NCI-H345 (cell line): ENCODE measurements at places on chromosomes 1 and 21.
A peak's percentile ranks its signal among the peaks of the same experiment; 100 is the strongest.

DNA sequence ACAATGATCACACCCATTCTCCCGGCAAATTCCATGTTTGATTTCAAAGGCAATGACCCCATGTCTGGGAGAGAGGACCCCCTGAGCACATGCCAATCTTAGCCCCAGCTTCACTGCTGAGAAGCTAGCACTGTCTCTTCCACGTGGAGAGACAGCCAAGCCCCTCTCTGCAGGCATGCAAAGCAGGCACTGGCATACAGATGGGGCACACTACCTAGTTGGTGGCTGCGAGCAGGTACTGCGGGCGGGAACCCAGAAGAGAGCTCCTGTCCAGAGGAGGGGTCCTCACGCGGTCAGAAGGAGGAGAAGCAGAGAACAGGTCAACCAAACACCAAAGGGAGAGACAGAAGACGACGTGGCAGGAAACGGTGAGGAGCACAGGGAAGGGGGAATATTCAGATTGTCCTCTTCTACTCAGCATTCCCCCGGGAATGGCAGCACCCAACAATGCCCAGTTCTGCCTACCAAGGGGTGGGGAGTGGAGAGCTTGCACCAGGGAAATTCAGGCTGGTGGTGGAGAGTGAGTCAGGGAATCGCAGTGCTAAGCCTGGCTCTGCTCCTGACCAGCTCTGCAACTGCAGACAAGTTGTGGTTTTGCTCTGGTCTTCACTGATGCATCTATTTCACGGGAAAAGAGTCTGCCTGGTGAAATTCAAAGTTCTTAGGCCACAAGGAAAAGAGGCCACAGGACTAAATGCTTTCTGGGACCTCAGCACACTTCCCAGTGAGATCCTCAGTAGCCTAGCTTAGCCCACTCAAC is 48.1 kb upstream of the GOLT1A start:
- no peak for DNase-seq

- DNase-seq = no peak
These were observed 25.8 kb upstream of the EVA1B start for GRCh38 chr1:36349241-36349671.

- DNase-seq = no peak
These were observed 148.0 kb downstream of the DHRS3 start for GRCh38 chr1:12469990-12470389.

DNA sequence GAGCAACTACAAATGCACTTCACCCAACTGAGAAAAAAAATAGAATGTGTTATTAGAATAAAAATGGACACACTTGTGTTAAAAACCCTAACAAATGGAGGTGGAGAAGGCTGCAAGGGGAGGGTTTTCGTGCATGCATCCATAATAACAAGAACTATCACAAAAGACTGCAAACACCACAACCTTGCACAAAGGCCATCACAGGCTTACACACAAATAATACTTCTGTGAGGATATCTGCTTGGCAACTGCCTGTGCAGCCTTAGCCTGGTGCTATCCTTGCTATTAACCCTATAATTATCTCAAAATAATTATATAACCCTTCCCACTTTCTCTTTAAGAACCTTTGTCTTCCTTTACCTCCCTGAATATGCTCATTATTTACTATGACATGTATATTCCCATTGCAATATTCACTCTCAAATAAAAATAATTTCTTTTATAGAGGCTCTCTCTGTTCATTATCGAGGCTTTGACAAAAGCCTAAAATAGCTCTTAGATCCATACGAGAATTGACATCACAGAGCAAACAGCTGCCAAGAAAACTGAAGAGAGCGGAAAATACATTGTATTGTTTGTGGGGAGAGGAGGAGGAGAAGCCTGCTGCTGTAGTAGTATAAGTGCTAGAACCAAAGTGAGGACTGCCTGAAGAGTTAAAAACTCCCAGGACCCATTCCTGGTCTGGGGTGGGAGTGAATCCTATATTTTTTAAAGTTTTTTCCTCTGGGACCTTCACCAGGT is 1768.7 kb downstream of the BRINP3 start:
- peak; percentile 55 for DNase-seq

DNA sequence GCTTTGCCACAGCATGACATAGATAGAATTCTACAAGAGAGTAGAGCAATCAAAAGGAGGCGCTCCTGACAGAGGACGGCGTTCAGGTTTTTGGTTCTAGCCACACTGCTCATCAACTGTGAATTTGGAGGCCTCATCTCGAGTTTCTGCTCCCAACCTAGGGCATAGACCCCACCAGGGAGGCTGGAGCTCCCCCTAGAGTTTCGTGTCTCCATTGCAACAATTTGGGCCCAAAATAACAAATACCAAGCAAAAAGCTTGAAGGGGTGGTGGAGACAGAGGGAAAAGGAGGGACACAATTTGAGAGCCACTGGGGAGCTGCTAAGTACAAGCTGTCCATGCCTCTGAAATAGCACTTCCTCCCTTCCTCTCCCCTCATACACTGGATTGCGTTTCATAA is 297.0 kb downstream of the GPATCH2 start:
- DNase-seq = peak; percentile 26

GRCh38 chr1:35577071-35577998 is 4.2 kb downstream of the TFAP2E start:
- DNase-seq = no peak

GRCh38 chr1:219427403-219427802 is 185.5 kb downstream of the ZC3H11B start:
- no peak for DNase-seq

DNA sequence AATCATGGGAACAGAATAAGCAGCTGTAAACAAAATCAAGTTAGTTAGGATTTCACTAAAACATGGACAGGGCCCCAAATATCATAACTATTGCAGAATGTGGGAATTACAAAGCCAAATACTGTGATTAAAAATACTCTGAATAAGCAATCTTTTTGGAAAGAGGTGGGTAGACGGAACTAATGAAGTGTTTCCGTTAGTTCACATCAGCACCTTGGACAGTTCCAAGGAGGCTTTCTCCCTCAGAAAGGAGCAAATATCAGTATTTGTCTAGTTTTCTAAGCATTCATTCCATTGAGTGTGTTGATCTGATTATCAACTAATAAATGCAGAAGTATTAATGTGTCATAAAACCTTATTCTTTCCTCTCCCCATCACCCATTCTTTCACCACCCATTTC is 97.4 kb downstream of the FAM78B start:
- no peak for DNase-seq

- DNase-seq = no peak
These were observed 40.8 kb downstream of the CDCP2 start for GRCh38 chr1:54112027-54112426.

- peak; percentile 18 for DNase-seq
These were observed 1.3 kb upstream of the SLC16A1 start for GRCh38 chr1:112957133-112957812.

DNA sequence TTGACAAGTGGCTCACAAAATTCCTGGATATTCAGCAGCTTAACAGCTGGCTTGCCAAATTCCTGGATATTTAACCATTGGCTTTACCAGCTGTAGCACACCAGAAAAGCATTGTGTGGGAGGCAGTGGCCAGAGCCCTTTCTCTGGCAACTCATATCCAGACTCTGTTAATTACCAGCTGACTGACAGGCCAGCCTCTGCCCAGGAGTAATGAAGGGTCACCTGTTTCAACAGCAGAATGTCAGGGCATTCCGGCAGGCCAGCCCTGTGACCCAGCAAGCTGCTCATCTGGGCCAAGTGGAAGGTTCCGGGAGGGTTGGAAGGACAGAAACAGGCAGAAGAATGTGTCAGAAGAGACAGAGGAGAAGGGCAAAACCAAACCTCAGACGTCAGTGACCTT is 35.2 kb upstream of the KIRREL1 start:
- DNase-seq = no peak

DNA sequence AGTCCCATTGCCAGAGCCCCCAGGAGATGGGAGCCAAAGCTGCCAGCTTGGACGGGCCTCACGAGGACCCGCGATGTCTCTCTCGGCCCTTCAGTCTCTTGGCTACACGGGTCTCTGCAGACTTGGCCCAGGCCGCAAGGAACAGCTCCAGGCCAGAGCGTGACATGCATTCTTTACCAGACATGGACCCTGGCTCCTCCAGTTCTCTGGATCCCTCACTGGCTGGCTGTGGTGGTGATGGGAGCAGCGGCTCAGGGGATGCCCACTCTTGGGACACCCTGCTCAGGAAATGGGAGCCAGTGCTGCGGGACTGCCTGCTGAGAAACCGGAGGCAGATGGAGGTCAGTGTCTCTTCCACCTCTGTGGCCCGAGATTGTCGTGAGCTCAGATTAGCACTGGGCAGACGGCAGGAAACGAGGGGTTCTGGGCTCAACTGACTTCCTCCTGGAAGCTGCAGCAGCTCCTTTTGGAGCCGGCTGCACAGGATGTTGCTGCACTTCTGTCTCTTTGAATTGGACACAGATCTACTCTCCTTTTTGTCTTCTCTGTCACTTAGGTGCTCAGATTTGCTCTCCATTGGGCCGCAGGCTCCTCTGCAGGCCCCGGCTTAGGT is 68.0 kb downstream of the DISC1 start:
- no peak for DNase-seq

DNA sequence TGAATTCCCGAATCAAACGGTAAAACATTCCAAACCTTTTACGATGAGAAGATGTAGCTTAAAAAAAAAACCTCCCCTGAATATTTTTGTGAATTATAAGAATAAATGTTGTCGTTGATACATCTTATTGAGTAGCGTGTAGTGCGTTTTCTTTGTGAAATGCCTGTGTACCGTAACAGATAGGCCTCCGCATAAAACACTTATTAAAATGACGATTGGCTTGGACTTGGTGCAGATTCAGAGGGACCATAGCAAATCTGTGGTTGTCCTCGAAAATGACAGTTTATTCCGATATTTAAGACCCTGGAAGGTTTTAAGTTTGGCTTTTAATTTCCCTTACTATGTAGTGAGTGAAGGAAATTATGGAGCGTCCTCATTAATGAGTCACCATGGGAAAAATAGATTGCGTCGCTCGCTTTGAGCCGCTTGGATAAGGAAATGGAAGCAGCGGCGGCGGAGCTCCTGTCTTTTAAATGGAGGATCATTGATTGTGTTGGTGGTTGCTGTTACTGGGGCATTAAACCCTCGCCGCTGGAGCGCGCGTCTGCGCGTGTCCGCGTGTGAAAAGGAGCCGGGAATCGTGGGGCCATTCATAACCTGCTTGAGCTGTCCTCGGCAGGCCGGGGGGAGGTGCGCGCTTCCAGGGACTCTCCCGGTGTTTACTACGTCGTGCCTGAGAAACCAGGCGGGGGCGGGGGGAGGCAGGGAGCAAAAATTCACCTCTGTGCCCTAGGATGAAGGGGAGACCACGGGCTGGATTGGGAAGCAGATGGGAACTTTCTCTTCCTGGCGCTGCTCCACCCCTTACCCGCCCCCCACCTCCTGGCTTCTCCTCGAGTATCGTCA is 1.6 kb downstream of the SPEN start:
- DNase-seq = peak; percentile 89

DNA sequence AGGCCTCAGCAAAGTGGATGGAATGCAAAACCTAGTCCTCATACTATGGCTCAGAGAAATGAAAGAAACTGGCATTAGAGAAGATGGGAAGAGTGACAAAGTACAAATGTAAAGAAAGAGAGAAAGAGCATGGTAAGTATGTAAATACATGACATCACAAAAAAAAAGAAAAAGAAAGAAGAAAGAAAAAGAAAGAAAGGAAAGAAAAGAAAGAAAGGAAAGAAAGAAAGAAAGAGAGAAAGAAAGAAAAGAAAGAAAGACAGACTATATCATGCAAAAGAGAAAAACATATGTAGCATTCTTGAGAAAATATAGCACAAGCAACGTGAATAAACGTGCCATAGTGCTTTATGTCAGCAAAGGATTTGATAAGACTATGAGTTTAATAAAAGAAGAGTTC is 76.1 kb upstream of the CACHD1 start:
- DNase-seq = no peak

- DNase-seq = no peak
These were observed 300.0 kb downstream of the RRAGC start for GRCh38 chr1:38559446-38560165.

DNA sequence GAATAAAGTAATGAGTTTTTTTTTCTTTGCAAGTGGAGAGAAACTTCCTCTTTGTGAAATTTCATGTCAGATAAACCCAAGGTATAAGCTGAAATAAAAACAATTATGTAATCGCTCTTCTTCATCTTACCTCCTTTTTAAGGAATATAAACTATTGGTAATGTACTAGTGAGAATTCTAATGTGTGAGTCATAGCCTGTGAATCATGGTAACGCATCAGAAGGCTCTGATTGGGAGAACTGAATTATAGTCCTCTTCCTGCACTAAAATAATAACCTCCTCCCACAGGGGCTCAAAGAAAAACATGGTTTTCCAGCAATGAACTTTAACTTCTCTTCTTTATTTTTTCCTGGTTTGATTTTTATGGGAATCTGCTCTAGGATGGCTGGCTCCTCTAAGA is 57.1 kb upstream of the COX20 start:
- no peak for DNase-seq

DNA sequence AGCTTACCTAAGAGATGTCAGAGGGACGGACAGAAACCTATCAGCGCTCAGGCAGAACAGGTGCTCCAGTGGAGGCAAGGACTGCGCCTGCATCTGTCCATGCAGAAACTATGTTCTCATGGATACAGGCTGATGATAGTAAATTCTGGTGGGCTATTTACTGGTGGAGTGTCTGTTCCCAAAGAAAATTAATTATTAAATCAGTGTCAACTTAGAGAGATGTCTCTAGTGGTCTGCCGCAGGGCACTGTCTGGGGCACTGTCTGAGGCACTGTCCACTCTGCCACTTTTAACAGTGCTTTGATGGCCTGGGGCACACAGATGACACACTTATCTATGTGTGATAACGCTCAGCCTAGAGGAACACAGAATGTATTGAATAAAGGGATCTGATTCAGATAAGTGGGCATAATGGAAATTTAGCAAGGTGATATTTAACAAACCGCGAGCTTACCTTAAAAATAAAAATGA is 148.1 kb downstream of the RGS7 start:
- DNase-seq = peak; percentile 73

GRCh38 chr1:211697356-211697755 is 21.9 kb upstream of the NEK2 start:
- DNase-seq = peak; percentile 69

DNA sequence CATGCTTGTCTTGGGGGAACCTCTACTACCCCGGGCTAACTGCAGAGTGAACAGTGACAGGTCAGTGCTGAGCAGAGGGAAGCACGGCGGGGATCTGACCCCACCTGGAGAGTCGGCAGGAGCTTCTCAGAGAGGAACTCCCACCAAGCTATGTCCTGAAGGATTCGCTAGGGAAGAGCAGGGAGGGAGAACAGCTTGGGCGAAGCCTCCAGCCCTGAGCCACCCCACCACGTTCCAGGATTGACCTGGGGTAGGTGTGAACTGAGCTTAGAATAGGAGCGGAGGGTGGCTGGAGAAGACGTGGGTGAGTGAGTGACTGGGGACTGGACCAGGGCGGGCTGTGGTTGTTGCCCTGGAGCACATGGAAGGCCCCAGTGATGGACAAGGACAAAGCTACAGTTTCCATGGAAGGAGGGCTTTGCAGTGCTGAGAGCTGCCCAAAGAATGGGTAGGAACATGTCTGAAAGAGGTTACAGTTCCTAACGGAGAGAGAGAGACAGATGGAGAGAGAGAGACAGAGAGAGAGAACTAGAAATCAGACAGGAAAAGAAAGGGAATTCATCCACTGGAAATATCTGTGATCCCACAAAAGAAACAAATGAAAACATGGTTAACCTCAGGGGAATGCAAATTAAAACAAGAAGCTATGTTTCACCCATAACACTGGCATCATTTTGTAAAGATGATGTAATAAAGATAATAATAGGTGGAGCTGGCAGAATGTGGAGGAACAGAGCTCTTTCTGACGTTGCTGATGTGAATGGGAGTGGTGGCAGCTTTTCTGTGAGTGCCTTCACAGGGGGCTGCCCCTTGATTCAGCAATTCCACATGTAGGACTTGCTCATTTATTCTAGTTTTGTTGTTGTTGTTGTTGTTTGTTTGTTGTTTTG is 17.2 kb downstream of the BSND start:
- no peak for DNase-seq
